DMS79 (cell line): ENCODE measurements at places on chromosomes 4 and X.

DNA sequence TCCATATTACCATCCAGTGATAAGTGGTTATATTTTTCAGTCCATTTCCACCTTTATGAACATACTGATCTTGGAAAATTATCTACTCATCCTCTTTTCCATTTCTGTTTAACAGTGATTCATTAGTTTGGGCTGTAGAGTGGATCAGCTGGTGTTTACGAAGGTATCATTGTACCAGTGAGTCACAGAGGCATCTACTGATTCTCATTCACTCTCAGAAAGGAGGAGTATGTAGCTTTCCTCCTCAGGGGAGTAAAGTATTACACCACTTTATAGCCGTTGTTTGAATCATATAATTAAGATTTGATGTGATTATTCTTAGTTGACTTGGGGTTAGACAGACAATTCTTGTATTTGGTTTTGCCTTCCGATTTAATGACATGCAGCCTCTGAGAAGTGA lies 74.7 kb downstream of the GALNT7 start:
- DNase-seq: no peak

DNA sequence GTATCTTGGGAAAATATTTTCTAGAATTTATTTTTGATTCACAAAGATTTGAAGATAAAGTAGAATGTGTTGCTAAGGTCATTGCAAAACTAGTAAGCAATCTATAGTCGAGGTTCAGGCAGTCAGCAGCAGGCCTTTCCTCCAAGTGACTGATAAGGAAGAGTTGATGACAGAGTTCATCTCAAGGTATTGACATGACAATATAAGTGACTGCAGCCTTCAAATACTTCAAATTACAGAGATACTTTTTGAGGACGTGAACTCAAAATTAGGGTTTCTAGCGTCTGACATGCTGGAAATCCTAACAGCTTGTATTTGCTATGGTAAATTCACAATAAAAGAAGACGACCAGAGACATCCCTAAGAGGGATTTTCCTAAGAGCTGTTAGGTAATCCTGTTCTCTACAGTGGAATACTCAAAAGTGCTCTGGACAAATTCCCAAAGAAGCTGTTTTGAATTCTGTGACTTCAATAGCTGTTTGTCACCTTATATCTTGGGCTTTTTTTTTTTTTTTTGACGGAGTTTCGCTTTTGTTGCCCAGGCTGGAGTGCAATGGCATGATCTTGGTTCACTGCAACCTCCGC lies 7.4 kb downstream of the ARHGAP10 start:
- no peak for DNase-seq

GRCh38 chrX:97234471-97235081 lies 350.9 kb downstream of the RPA4 start:
- no peak for DNase-seq

DNA sequence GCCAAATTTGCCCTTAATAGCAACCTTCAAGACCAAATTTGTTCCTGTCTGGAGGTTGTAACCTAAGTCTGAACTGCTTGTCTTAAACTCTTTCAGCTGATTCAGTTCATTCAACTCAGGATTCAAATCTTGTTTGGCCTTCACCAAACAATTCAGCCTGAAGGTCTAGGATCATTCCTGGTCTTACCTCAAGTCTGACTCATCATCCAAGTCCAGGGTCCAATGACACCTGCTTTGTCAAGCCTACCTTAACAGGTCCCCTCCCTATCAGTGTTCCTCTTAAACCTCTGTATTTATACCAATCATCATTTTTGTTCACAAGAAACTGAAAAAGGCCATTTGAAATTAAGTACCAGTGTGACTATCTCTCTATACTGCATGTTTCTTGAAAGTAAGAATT lies 237.8 kb downstream of the PPP1R2C start:
- no peak for DNase-seq

- DNase-seq: no peak
These were observed 17.6 kb upstream of the LCORL start for GRCh38 chr4:18039113-18039512.

DNA sequence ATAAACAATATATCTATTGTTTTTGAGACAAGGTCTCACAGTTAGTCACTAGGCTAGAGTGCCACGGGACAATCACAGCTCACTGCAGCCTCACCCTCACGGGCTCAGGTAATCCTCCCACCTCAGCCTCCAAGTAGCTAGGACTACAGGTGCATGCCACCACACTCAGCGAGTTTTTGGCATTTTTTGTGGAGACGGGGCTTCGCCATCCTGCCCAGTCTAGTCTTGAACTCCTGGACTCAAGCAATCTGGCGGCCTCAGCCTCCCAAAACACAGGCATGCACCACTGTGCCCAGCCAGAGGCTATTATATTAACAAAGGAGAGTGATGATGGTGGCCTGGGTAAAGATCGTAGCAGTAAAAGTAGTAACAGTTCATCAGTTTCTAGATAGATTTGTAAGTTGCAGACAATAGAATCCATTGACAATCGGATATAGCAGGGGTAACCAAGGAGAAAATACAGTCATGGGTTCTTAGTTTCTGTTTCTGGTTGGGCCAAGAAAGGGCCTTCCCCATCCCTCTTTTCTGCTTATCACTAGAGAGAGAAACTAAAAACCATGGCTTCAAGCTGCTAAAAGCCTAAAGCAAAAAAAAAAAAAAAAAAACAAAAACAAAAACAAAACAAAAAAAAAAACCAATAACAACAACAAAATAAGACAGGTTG lies 60.6 kb downstream of the ANXA10 start:
- no peak for DNase-seq

- DNase-seq: no peak
These were observed 63.3 kb downstream of the ZNF182 start for GRCh38 chrX:47940448-47940847.

DNA sequence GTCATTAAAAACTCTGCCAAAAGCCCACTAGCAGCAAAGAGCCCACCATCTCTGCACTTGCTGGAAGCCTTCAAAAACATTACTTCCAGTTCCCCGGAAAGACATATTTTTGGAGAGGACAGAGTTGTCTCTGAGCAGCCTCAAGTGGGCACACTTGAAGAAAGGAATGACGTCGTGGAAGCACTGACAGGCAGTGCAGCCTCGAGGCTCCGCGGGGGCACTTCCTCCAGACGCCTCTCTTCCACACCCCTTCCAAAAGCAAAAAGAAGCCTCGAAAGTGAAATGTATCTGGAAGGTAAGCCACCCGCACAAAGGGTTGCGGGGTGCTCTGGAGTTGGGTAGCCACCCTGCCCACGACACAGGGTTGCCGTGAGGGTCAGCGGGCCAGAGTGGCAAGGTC lies 25.9 kb downstream of the OFD1 start:
- DNase-seq: no peak

GRCh38 chr4:67038228-67038566 lies 507.1 kb downstream of the CENPC start:
- no peak for DNase-seq

GRCh38 chrX:13761606-13762414 lies 27.3 kb downstream of the OFD1 start:
- DNase-seq: no peak
